ENCODE measurements at places on chromosomes 4 and X.
A peak's percentile ranks its signal among the peaks of the same experiment; 100 is the strongest.

GRCh38 chr4:116413222-116413621 lies 672.2 kb downstream of the TRAM1L1 start:
- H3K4me1 ChIP-seq = no peaks in the 10 kb centered on the region
- no peak overlapping the region for H3K27ac ChIP-seq
- no peak for DNase-seq
- no peaks in the 10 kb centered on the region for H3K36me3 ChIP-seq

DNA sequence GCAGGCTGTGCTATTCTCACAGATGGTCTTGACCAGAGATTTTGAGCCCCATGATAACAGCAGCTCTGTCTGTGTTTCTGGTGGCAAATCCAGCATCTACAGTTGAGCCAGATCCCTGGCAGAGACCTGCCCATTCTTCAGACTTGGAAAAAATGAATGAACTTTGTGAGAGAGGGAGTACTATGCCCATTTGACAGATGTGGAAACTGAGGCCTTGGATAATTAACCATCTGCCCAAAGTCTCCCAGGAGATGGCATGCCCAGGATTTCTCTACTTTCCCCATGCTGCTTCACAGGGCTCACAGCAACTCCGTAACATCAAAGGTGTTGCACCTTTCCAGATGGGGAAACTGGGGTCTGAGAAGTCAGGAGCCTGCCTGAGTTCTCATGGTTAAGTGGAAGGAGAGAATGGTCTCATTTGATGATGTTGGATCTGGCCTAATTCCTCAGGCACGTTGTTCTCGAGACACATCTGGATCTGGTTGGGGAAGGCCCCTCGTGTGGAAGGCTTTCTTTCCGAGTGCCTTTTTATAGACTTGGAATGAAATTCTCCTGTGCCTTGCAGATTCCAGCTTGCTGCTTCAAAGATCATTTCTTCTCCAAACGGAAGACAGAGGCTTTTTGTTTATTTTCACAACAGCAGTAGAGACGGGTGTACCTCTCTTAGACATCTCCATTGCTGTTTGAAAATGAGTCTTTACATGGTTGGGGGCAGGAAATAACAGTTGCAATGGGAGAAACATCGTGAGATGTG lies 73.3 kb upstream of the STX18 start:
- no peak overlapping the region for H3K4me3 ChIP-seq
- H3K27me3 ChIP-seq = no peaks in the 10 kb centered on the region

DNA sequence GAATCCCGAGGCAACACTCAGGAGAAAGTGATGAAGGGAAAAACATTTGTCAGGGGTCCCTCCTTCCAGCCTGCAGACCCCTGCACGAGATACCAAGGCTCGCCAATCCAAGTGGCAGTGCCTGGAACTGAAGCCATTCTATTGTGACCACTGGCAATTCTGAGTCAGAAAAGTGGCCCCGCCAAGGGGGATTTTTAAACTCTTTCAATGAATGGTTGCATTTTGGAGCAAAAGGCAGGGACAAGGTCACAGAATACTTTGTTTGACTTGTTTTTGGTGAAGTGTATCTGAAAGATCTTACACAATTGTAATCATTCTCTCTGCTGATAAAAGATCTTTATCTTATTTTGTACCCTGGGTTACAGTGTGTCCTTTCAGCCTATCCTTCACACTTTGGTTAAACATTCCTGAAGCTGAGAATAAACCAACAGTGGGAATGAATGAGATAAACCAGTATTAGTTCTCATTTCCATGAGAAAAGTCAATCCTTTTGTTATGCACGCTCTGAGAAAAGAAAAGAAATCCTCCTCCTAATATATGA lies 115.9 kb upstream of the PDLIM3 start:
- peak; percentile 84 for DNase-seq
- no peaks in the 10 kb centered on the region for H3K36me3 ChIP-seq
- H3K4me3 ChIP-seq = no peak overlapping the region
- H3K27me3 ChIP-seq = no peaks in the 10 kb centered on the region
- H3K4me1 ChIP-seq = peaks cover 53% of the 10 kb centered on the region
- peak overlapping the region; percentile 78 for H3K27ac ChIP-seq

GRCh38 chr4:3302173-3302785 lies 9.5 kb downstream of the RGS12 start:
- H3K4me1 ChIP-seq = peaks cover 37% of the 10 kb centered on the region
- H3K36me3 ChIP-seq = no peaks in the 10 kb centered on the region
- no peak for DNase-seq
- H3K4me3 ChIP-seq = no peak overlapping the region
- no peaks in the 10 kb centered on the region for H3K27me3 ChIP-seq
- H3K27ac ChIP-seq = no peak overlapping the region

All from adrenal gland (tissue), 19 donors.